ENCODE measurements at places on chromosomes 1 and 21. TPM values are rescaled to one million over a fixed set of nuclear protein-coding genes. Genes with fewer than 3 reads are reported as not detected.
A peak's percentile ranks its signal among the peaks of the same experiment; 100 is the strongest.

- DNase-seq, result no peak
Measured at GRCh38 chr1:26719205-26719604, 23.4 kb downstream of the ARID1A start.

- no peak for DNase-seq
Measured at GRCh38 chr1:239814306-239814881, 277.3 kb upstream of the FMN2 start.

GRCh38 chr1:70871790-70872189 lies 175.8 kb downstream of the PTGER3 start:
- DNase-seq, result no peak

DNA sequence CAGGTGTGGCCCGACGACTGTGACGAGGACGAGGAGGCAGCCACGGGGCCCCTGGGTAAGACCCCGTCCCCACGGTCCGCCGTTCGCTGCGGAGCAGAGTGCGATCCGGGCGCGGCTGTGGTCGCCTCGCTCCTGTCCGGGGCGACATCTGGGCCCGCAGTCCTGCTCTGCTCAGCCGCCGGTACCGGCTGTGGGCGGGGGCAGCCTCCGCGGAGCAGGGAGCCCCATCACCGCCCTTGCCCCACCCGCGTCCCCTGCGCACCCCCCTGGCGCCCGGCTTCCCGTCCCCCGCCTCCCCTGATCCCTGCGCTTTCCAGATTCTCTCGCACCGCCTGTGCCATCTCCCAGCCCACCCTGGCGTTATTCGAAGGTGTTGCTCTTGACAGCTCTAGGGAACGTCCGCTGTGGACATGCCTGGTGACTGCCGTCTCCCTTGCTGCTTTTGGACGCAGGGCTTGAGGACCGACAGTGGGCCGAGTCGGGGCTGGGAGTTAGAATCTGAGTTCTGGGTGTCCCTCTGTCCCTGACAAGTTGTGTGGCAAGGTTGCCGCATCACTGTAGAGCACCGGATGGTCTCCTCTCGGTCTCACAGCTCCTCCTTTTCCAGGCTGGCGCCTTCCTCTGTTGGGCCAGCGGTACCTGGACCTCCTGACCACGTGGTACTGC lies 596 bp downstream of the TOR3A start:
- no peak for DNase-seq

Gene RHD
- not detected for total RNA-seq

- DNase-seq, result no peak
Measured at GRCh38 chr1:96360036-96360795, 361.4 kb upstream of the PTBP2 start.

DNA sequence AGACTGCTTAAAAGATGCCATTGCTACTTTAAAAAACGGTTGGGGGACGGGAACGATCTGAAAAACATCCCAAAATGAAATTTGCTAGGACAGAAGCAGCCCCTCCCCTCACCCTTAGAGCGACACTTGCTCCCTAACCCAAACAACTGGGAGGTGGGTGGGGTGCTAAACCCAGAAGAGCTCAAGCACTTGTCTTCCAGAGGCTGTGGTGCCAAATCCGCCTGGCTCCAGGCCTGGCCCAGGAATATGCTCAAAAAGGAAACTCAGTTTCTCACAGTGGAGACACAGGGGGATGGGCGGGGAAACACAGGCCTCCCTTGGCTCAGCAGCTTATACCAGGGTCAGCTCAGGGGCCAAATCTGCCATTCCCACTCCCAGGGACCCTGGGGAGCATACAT lies 644 bp upstream of the PBXIP1 start:
- no peak for DNase-seq

- DNase-seq, result no peak
Measured at GRCh38 chr1:41642922-41643821, 158.7 kb upstream of the EDN2 start.

DNA sequence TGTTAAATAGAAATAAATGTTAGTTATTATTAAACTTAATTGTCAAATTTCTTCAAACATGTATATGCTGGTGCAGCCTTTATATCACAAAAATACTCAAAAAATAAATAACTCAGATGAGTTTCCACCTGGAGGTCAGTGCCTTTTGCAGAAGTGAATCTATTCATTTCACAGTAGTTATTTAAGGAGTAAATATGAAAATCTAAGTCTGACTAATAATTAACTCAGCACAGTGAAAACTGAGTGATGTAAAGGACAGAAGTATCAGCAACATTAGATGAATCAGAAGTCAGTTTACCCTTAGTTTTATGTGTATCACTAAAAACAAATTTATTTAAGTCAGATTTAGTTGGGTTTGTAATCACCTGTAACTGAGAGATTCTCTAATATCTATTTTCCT lies 2135.4 kb downstream of the MRPL39 start:
- DNase-seq, result no peak

GRCh38 chr1:209549443-209550205 lies 33.9 kb upstream of the CAMK1G start:
- no peak for DNase-seq

- DNase-seq, result no peak
Measured at GRCh38 chr21:30829659-30830058, at the start of gene KRTAP7-1. TSS of gene KRTAP7-1 (minus strand) at chr21:30829759. CDS start at chr21:30829698, 61 bp downstream.

- no peak for DNase-seq
Measured at GRCh38 chr1:176058686-176059085, 148.4 kb downstream of the COP1 start.

GRCh38 chr1:22618056-22618455 lies 18.4 kb upstream of the C1QA start:
- DNase-seq, result no peak

- no peak for DNase-seq
Measured at GRCh38 chr1:198119906-198120305, 36.9 kb upstream of the NEK7 start.

Gene PTPRU
- 3.5 TPM for total RNA-seq

Gene RXFP4
- total RNA-seq, result not detected

GRCh38 chr1:7247791-7248548 lies 462.7 kb downstream of the CAMTA1 start:
- DNase-seq, result peak; percentile 56

- DNase-seq, result no peak
Measured at GRCh38 chr1:4061521-4062031, 161.5 kb upstream of the C1orf174 start.

DNA sequence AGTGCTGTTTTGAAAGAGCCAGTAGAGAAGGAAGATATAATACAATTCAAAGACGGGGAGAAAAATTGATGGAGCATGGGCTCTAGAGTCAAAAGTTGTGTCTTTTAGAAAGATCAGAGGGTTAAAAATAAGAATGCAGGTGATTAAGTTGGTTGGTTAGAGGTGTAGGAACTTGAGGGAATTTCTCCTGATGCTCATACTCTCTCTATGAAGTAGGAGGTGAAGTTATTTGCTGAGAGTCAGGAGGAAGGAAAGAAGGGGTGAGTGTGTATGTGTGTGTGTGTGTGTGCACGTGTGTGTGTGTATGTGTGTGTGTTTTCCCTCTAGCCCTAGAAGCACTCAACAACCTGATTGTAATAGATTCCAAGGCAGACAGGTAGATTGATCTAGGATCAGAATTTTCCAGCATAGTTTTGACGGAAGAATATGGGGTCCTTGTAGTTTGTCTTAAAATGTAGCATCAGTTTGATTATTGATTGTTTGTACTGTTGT lies 88.3 kb upstream of the MACF1 start:
- no peak for DNase-seq

DNA sequence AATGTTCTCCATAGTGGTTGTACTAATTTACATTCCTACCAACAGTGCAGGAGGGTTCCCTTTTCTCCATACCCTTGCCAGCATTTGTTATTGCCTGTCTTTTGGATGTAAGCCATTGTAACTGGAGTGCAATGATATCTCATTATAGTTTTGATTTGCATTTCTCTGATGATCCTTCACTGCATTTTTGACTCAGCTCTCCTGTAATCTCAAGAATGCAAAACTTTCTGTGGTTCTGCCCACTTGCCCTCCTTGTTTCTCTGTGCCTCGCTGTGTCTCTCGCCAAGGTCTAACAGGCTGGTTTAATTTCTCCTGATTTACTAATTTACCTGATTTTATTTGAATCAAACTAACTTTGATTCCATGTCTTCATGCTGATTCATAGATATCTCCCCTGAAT lies 407.9 kb downstream of the ZP4 start:
- no peak for DNase-seq

- peak; percentile 88 for DNase-seq
Measured at GRCh38 chr1:151992303-151993083, 1.2 kb downstream of the S100A10 start.

Measured in osteocyte (in vitro differentiated cells).